ENCODE measurements at places on chromosomes 11 and 22.

GRCh38 chr22:44426981-44427380 lies 71.1 kb downstream of the RTL6 start:
- DNase-seq, result no peak

GRCh38 chr22:36417281-36417686 lies 29.5 kb upstream of the MYH9 start:
- no peak for DNase-seq

DNA sequence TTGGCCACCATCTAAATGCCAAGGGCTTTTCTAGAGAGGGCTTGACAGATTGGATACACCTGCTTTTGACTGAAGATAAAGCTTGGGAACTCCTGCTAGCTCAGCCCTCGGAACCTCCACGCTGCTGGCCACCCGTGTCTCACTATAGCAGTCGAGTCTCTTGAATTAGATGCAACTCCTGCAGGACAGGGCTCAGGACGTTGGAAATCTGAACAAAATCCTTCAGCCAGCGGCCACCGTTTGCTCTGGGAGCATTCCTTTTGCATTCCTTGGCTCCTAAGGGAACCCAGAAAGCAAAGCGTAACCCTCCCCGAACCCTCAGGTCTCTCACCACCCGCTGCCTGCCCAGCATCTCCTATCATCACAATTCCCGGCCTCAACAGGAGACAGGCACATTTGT lies 77.8 kb downstream of the GRIK4 start:
- DNase-seq, result no peak

- no peak for DNase-seq
Measured at GRCh38 chr11:96126917-96127595, 203.1 kb upstream of the MTMR2 start.

DNA sequence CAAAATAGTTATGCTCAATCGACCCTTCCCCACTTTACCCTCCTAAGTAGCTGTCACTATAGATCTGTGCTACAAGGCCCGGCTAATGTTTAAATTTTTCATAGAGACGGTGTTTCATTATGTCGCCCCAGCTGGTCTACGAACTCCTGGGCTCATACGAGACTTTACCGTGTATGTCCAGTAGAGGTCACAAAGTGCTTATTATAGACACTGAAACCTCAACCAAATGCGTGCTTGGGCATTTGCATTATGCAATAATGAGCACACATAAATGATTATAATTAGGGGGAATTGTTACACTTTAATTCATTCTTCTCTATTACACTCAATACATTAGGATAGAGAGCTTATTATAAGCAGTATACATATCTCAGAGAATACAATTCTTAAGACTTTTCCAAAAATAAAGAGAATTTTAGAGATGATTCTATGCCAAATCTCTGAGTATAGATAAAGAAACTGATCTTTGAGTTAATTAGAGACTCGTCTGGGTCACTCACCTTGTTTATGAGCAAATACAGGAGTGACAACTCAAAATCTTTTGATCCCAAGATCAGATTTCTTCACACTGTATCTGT lies 12.5 kb upstream of the MRPL16 start:
- no peak for DNase-seq

DNA sequence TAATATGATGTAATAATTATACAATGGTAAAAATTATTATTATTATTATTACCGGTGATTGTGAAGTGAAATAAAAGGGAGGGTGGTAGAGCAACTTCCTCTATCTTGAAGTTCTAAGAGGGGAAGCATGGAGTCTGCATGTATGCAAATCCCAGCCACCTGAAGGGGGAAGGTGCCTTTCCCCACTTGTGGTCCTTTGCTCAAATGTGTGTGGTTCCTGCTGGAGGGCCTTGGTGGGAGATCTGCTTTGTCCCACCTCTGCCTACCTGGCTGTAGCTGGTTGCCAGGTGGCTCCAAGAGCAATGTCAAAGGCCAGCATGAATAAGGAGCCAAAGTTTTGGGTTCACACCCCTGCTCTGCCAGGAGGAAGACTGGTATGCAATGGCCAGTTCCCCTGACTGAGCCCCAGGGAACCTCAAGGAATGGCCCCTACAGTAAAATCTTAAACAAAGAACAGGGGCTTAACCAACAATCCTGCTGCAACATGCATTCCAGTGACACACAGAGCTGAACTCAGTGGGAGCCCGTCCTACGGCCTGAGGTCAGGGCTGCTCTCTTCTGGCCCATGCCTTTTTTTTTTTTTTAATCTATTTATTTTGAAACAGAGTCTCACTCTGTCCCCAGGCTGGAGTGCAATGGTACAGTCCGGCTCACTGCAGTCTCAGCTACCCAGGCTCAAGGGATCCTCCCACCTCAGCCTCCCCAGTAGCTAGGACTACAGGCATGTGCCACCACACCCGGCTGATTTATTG lies 8.5 kb downstream of the TMEM132A start:
- DNase-seq, result no peak

- DNase-seq, result no peak
Measured at GRCh38 chr22:27327497-27327896, 474.1 kb downstream of the MN1 start.

DNA sequence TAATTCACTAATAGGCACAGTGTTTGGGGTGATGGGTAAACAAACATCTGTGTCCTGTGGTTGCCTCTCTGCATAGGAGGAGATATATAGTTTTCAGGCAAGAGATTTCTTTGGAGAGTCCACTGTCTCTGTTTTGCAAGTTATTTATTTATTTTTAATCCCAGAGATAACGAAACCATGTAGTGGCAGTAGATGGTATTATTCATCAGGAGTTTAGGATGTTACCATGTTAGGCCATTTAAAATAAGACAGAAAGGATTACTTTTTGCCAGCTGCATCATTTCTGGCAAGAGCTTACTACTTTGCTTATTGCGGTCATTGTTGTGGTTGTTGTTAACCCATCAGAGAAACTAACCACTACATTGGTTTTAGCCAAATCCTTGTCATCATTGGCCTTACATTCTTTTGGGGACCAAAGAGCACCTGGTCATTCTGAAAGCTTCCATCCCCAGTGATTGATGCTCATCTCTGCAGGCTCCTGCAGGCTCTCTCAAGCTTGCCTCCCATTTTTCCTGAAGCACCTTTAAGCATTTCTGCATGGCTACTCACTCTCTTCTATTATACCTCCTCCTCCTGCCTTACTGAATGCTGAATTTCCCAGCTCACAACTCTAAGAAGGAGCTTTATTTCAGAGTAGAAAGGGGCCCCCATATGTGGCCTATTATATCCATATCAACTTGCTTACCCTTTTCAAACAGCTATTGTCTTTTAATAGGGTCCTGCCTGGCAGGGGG lies 84.4 kb downstream of the CSTPP1 start:
- no peak for DNase-seq

GRCh38 chr11:46846510-46846830 lies 390 bp upstream of the CKAP5 start:
- DNase-seq, result no peak

GRCh38 chr11:122895563-122895962 lies 13.0 kb downstream of the JHY start:
- DNase-seq, result no peak

DNA sequence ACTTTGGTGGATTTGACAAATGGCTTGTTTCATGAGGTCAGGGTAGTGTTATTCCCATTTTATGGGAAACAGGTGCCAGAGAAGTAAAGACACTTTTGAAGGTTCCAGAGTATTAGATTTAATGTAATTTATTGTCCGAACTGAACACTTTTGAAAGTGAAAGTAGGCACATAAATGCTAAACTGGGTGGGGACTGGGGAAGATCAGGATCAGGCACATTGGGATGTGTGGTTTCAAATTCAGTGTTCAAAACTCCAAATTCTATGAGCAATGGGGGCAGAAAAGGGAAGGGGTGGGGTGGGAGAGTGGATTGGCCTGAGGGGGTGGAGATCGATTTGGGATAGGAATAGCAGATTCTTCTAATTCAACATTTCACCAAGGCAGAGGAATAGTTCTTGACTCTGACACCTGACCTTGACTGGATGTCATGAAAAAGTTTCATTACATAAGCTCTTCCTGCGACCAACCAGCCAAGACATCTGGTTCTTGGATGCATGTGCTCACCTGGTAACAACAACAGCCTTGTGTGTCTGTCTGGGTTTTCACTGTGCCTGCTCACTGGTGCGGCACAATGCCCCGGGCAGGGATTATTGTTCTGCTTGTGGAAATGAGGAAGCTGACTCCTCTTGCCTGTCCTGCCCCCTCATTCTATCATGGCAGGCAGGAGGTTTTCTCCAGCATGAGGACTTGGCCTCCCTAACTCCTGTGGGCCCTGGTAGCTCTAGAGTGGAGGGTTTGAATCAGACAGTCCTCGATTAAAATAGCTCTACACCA lies 10.8 kb downstream of the PPFIBP2 start:
- no peak for DNase-seq

DNA sequence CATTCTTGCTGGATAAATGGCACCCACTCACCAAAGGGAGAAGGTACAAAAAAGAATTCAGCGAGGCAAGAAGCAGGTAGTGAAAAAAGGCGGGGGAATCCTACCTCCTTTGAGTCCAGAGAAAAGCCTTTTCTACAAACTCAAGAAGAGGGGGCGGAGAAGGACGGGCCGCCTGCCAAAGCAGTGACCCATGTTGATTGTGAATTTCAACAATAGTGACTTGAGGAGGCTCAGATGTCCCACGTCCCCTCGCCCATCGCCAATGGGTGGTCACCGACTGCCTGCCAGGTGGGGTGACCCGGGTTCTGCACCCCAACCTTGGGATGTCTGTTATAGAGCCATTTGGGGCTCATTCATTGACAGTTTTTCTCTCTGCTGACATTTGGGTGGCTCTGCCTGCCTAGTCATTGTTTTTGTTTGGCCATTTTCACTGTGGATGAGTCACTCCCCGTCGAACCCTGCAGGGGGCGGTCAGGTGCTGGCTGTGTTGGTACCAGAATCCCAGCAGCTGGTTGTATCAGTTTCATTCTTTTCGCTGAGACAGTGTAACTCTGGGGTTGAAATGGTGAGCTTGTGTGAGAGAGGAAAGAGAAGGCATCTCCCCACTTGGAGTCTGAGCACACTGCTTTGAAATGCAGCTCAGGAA lies 163.4 kb upstream of the NCAM1 start:
- DNase-seq, result no peak

DNA sequence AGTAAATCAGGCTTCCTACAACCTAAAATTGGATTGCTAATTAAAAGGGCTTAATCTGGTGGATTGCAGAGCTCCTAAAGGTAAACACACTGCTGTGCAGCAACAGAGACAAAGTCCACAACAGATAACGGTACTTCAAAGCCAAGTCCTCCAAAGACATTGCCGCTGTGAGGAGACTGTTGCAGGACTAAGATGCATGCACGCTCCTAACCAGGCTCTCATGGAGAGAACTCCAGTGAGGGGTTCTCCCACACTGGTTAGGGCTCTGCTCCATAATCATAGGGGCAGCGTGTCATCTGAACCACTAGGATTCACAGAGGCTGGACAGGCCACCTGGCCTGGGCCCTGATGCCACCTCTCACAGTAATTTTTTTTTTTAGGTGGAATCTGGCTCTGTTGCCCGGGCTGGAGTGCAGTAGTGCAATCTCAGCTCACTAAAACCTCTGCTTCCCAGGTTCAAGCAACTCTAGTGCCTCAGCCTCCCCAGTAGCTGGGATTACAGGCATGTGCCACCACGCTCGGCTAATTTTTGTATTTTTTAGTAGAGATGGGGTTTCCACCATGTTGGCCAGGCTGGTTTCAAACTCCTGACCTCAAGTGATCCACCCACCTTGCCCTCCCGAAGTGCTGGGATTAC lies 56.9 kb upstream of the ARFGAP3 start:
- no peak for DNase-seq

- no peak for DNase-seq
Measured at GRCh38 chr22:18063306-18063705, 14.5 kb upstream of the PEX26 start.

DNA sequence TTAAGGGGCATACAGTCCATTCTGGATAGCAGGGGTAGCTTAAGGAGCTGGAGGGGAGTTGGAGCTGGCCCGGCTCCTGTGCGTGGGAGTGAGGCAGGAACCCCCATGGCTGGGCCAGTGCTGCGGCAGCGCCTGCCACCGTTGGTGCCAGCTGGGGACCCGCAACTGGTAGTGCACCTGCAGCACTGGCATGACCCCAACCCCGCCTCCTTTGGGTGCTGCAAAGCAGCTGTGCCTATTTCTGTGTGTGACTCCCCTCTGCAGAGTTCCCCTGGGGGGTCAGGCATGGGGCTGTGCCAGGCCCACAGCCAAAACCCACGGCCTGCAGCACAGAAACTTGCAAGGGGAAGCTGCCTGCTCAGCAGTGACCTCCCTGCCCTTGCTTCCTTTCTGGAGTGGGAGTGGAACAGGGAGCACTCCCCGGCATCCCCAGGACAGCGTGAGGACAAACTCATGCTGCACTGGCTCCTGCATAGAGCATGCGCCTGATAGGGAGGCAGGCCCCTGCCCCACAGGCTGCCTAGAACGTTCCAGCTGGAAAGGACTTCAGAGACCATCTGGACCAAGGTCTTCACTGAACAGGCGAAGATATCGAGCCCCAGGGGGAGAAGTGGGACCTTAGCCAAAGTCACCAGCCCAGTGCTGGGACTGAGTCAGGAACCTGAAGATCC lies 26.2 kb upstream of the RAB1B start:
- no peak for DNase-seq

DNA sequence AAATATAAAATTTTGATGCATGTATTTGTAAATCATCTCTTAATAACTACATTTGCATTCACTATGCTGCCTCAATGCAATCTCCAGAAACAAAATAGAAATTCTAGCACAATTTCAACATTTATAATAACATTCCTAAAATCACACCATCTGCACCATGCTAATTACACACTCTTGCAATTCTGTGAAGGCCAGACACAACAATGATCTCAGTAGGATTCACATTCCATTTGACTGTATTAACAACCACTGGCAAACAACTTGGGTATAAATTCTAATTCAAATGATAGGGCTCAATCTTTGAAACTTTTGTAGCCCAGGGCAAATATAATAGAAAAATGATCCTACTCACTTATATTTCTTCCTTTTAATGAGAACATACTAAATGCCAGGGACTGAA lies 25.9 kb downstream of the RAB6A start:
- no peak for DNase-seq

- no peak for DNase-seq
Measured at GRCh38 chr11:69169479-69169878, 13.7 kb downstream of the SMIM38 start.

DNA sequence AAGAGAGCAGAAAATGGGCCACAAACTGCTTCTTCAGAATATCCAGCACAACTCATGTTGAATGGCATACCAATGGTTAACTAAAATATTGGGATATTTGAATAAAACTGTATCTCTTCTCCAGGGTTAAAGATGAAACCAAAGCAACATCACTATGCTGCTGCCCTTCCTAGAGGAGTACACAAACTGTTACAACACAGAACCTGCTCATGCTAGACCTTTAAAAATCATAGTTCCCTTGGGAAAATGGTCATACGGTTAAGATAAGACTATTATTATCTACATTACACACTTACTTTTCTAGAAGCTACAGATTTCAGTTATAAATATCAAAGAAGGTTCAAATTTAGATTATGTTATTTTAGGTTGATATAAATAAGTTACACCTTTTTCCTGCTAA lies 78.6 kb upstream of the TP53AIP1 start:
- DNase-seq, result no peak
